GM19239 (cell line): ENCODE measurements at places on chromosomes 11 and 22.

- DNase-seq, result no peak
Measured at GRCh38 chr11:82676483-82677094, 57.1 kb downstream of the FAM181B start.

DNA sequence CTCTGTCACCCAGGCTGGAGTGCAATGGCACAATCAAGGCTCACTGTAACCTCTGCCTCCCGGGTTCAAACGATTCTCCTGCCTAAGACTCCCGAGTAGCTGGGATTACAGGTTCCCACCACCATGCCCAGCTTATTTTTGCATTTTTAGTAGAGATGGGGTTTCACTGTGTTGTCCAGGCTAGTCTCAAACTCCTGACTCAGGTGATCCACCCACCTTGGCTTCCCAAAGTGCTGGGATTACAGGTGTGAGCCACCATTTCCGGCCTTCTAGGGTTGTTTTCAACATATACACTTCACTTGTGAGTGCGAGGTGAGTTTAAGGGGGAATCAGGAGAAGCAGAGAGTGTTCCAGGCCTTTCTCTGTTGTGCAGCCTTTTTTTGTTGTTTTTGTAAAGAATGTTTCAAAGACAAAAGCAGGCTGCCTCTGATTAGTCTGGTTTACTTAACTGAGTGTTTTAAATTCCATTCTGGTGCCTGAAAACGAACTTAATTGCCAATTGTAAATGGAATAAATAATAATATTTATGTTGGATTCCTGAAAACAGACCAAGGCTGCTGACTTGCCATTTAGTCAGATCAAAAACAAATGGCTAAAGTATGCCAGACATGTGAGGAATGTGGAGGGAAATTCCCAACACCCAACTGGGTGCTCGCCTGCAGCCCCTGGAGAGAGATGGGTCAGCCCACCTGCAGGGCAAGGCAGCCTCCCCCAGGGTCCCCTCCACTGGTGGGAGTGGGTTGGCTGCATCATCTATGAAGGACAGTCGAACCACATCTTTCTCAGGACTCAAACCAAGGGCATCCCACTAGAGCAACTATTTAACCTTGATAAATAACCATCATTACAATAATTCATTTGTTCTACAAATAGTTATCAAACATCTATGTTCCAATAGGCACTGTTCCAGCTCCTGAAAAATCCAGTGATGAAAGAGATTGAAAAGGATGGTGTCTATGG lies 4.6 kb upstream of the RANGAP1 start:
- no peak for DNase-seq

GRCh38 chr11:13094930-13095687 lies 86.0 kb downstream of the RASSF10 start:
- no peak for DNase-seq

DNA sequence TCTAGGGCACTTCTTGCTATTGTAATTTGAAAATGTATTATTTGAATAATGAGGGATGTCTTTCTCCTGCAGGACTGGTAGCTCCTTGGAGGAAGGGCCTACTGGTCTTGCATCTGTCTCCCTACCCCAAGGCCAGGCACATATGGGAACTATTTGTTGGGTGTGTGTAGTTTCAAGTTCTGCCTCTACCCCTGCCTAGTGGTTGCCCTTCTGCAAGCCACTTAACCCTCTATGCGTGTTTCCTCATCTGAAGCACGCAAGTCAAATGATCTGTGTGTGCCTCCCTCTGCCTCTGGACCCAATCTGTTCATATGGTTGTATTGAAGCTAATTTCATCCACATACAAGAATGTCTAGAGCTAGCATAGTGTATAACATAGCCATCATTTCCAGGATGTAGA lies 67.0 kb downstream of the WNT11 start:
- no peak for DNase-seq

DNA sequence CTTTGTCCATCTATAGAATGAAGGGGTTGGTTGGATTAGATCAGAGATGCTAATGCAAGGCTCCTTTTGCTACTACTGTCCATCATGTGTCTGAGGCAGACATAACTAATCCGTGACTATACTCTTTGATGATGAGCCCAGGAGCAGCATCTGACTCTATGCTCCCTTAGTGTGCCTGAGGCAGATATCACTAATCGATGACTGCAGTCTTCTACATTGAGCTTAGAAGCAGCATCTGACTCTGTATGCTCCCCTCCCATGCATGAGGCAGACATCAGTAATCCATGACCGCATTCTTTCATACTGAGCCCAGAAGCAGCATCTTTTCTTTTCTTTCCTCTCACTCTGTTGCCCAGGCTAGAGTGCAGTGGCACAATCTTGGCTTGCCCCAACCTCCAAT lies 4.2 kb downstream of the TCN2 start:
- DNase-seq, result no peak

DNA sequence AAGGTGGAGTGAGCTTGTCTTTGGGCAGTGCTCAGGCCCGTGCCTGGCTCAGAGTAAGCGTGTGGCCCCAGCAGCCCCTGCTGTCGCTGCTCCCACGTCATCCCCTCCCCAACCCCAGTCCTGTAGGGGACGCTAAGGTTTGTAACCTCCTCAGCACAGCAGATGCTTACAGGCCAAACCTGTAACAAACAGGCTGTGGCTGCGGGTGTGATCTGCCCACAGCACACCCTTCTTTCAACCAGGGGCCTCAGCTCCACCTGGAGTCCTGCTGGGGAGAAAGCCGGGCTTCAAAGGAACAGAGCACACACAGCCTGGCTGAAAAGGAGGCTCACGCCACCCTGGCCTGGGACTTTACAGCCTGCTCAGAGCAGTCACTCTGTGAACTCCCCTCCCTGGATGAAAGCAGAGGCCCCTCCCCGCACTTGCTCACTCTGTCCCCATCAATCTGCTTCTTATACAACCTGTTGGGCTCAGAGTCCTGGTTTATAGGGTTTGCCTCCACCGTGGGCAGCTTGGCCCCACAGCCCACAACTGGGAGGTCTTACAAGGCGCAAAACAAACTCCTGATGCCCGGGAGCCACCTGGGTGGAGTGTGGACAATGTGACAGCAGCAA lies 54.3 kb downstream of the SCUBE1 start:
- no peak for DNase-seq

DNA sequence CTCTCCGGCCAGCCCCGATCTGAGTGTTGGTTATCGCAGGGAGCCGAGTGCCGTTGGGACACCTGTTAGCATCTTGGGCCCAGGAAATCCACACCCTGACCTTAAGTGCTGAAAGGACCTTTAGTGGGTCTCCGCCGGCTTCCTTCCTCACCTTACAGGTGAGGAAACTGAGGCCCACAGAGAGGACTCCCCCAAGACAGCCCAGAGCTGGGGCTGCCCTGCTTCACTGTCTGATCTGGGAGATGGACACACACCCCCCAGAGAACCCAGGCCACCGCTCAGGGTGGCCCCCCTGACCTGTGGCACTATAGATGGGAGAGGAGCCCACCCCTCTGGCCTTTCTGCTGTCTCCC lies 73.6 kb downstream of the FBLN1 start:
- DNase-seq, result no peak

GRCh38 chr11:31366795-31367194 lies 2.7 kb downstream of the DCDC1 start:
- no peak for DNase-seq

GRCh38 chr11:117026593-117027330 lies 71.5 kb downstream of the SIK3 start:
- no peak for DNase-seq

DNA sequence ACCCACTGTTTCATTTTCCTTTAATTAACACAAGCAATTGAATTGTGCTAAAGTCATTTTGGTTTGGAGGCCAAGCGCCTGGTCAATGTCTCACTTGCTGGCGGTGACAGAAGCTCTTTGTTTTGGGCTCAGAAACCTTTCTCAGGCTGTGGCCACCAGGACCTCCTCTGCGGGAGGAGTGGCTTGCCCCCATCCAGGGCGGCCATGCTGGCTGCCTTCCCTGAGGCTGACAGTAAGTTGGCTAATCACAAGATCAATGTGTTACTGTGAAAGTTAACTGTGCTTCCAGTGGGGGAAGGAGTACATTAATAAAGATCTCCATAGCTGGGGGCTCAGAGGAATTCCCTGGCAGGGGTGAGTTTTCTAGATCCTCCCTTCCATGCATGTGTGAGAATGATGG lies 1074.5 kb downstream of the NTM start:
- no peak for DNase-seq

DNA sequence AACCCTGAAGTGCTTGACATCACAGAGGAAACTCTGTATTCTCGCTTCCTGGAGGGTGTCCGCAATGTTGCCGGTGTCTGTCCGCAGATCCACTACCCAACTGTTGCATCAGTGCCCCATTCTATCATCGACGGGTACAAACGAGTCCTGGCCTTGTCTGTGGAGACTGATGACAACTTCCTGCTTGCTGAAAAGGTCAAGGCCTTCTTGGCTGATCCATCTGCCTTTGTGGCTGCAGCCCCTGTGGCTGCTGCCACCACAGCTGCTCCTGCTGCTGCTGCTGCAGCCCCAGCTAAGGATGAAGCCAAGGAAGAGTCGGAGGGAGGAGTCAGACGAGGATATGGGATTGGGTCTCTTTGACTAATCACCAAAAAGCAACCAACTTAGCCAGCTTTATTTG lies 42.9 kb upstream of the DAGLA start:
- no peak for DNase-seq

- DNase-seq, result no peak
Measured at GRCh38 chr11:92267278-92267677, 42.7 kb downstream of the FAT3 start.

DNA sequence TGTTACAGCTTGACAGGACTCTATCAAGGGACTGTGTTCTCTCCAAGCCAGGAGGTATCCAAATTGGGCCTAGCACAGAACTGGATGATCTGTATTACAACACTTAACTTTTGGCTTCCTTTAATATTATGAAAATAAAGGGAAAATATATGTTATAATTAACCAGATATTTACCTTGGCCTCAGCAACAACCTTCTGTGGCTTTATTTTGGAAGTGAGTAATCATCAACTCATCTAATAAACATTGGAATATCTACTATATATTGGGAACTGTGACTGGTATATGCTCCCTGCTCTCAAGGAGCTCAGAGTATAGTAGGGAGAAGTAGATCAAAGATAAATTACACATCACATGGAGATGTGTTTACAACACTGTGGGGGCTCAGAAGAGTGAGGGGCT lies 352.2 kb downstream of the METTL15 start:
- DNase-seq, result no peak

- DNase-seq, result no peak
Measured at GRCh38 chr11:2891326-2892214, 6.0 kb upstream of the CDKN1C start.

- no peak for DNase-seq
Measured at GRCh38 chr11:44623731-44624491, 58.4 kb downstream of the CD82 start.

DNA sequence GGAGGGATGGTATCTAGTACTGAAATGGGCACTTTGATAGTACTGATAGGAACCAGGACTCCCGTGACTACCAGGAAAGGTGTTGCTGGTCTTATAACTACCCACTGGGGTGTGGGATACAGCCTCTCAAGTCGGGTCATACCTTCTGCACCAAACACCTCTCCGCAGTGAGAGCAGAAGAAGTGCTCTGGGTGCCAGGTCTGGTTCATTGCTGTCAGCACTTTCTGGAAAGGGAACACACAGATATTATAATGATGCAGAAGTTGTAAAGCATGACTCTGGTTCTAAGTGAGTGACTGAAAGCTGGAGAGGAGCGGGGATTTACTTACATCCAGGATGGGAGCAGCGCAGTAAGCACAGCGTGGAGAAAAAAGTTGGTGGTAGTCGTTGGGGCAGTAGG lies 26.0 kb downstream of the LPXN start:
- DNase-seq, result no peak

DNA sequence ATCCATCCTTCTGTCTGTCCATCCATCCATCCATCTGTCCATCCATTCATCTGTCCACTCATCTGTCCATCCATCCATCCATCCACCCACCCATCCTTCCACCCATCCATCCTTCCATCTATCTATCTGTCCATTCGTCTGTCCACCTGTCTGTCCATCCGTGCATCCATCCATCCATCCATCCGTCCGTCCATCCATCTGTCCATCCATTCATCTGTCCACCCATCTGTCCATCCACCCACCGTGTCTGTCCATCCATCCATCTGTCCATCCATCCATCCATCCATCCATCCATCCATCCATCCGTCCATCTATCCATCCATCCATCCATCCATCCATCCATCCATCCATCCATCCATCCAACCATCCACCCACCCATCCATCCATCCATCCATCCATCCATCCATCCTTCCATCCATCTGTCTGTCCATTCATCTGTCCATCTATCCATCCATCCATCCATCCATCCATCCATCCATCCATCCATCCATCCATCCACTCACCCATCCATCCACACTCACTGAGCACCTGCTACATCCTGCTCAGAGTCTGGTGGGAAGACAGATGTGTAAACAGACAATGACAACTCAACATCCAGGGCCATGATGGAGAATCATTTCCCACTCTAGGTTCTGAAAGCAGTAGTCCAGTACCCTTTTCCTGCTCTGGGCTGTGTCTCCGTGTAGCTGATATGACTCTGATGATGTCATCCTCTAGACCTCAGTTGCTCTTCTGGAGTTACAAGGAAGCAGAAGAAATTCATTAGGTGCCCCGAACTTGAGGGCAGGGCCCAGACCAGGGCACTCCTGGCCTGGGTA lies 30.8 kb upstream of the MYEOV start:
- DNase-seq, result no peak

DNA sequence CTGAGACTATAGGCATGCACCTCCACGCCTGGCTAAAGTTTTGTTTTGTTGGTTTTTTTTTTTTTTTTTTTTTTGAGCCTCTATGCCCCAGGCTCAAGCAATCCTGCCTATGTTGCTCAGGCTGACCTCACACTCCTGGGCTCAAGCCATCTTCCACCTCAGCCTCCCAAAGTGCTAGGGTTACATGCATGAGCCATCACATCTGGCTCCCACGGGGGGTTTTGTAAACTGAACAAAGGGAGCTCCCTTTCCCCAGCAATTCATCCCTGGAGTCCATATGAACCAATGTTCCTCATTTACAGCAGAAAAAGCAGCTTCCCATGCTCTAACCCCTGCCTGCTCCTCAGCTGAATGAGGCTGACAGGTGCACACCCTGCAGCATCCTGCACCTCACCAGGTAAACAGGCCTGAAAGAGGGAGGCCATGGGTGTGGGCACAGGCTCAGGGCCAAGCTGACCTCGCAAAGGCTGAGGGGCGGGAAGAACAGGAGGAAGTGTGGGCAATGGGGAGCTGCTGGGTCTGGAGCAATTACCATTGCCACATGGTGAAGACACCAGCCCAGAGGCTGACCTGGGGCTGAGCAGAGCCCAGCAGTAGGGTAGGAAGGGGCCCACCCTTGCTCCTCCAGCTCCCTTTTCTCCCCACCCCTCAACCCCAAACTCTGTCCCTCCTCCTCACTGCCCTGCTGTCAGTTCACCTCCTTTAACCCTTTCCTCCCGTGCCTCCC lies 58.2 kb downstream of the RBX1 start:
- DNase-seq, result no peak

GRCh38 chr11:3229673-3230630 lies 2.3 kb downstream of the MRGPRE start:
- DNase-seq, result no peak

GRCh38 chr11:79600711-79601110 lies 159.9 kb upstream of the TENM4 start:
- DNase-seq, result no peak
